ENCODE measurements at places on chromosomes 6 and 20. TPM values are rescaled to one million over a fixed set of nuclear protein-coding genes. Genes with fewer than 3 reads are reported as not detected.

The TRIM31 gene
- 1.2 TPM for polyA plus RNA-seq

GRCh38 chr6:116393430-116393829 lies 22.7 kb downstream of the DSE start:
- H3K36me3 ChIP-seq: no peaks in the 10 kb centered on the region
- DNase-seq: no peak
- no peaks in the 10 kb centered on the region for H3K27me3 ChIP-seq
- no peak overlapping the region for H3K4me3 ChIP-seq
- peak overlapping the region; percentile 54 for H3K27ac ChIP-seq

DNA sequence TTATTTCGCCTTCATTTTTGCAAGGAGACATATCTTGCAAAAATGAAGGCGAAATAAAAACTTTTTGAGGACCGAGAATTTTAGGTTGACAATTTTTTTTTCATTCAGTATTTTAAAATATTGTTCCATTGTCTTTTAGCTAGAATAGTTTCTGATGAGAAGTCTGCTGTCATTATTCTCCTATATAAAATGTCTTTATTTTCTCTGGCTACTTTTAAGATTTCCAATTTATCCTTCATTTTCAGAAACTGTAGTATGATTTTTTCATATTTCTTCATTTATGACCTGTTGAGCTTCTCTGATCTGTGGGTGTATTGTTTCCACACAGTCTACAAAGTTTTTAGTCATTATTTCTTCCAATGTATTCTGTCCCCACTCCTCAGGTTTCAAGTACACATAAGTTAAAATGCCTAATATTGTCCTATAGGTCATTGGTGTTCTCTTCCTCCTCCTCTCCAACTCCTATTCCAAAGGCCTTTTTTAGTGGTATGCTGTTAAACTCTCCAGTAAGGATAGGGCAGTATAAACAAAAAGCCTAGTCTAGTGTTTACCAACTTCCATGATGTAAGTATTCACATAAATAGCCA lies 15.7 kb downstream of the AHI1 start:
- H3K27ac ChIP-seq: no peak overlapping the region
- H3K27me3 ChIP-seq: no peaks in the 10 kb centered on the region
- peaks cover 83% of the 10 kb centered on the region for H3K36me3 ChIP-seq
- DNase-seq: no peak
- no peaks in the 10 kb centered on the region for H3K4me1 ChIP-seq

DNA sequence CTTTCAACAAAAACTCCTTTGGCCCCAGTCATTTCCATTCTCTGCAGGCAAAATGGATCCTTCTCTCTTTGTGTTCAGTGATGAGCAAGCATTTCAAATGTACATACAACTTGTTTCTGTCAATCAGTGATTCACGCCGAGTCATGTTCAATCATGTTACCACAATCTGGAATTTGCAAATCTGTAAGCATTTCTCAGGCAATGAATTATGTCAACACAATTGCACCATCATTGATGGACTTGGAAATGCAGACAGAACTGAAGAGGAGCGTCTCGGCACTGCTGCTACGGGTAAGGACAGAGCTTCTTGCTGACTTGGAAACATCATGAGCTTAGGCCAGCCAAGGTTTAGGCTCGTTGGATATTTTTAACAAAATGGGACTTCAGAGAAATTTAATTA lies 132.8 kb upstream of the AGPAT4 start:
- no peaks in the 10 kb centered on the region for H3K4me1 ChIP-seq
- H3K36me3 ChIP-seq: no peaks in the 10 kb centered on the region
- H3K27me3 ChIP-seq: no peaks in the 10 kb centered on the region
- no peak overlapping the region for H3K27ac ChIP-seq
- no peak overlapping the region for H3K4me3 ChIP-seq

DNA sequence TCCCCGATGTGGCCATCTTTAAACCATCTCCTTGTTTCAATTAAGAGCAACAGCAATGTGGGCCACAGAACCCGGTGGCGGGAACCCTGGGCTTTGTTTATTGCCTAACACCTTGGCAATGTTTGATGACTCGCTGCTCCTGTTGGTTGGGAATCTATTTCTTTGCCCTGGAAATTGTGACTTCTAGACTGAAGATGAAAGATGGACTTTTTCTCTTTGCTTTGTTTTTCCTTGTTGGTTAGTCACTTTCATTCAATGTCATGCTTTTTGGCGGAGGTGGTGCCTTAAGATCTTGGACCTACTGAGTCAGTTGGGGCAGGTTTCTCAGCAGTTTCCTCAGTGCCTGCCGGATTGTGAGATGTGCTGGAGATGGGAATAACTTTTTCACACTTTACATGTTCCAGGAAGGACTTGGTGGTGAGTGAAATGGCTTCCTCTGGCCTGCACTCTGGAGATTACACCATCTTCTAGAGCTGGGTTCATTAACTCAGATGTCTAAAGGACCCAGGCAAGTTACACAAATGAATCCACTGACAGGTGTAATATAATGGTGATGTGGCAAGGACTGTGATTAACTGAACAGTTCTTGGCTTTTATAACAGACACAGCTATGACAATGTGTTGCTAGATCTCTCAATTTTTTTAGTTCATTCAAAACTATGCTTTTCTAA lies 56.3 kb downstream of the TSHZ2 start:
- H3K36me3 ChIP-seq: no peaks in the 10 kb centered on the region
- H3K27me3 ChIP-seq: no peaks in the 10 kb centered on the region
- no peak overlapping the region for H3K4me3 ChIP-seq

GRCh38 chr6:120951258-120951657 lies 383.0 kb downstream of the TBC1D32 start:
- H3K4me1 ChIP-seq: no peaks in the 10 kb centered on the region
- H3K27me3 ChIP-seq: no peaks in the 10 kb centered on the region
- H3K27ac ChIP-seq: no peak overlapping the region
- H3K4me3 ChIP-seq: no peak overlapping the region
- no peak for DNase-seq

DNA sequence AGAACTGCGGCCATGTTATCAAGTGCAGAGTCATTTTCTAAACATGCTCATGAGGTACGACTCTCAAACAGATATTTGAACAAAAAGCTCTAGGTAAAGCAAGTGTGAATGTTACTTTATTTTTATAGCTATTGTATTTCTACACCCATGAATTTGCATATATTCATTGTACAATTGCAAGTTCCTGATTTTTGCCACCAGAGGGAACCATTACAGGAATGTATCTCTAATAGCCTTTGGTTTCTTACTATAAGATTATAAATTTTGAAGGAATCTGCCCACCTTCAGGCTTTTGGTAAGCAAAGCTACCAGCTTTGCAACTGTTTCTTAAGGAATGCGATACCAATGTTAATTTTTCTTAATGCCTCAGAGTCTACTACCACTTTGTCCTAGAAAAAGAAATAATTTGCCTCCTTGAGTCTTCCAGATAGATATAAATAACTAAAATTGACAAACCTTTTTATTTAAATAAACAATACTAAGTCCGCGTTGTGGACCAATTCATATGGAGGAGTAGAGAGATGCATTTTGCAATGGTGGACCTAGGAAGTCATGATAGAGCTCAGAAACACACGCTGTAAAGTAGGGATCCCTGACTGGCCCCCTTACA lies 125.4 kb upstream of the SAMD5 start:
- H3K27me3 ChIP-seq: no peaks in the 10 kb centered on the region
- no peak overlapping the region for H3K27ac ChIP-seq
- no peaks in the 10 kb centered on the region for H3K4me1 ChIP-seq
- H3K4me3 ChIP-seq: no peak overlapping the region
- no peak for DNase-seq

DNA sequence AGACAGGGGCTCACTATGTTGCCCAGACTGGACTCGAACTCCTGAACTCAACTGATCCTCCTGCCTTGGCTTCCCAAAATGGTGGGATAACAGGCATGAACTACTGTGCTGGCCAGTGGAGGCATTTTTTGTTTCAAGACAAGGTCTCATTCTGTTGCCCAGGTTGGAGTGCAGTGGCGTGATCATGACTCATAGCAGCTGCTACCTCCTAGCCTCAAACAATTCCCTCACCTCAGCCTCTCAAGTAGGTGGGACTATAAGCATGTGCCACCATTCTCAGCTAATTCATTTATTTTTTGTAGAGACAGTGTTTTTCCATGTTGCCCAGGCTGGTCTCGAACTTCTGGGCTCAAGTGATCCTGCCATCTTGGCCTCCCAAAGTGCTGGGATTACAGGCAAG lies 17.2 kb downstream of the ENPP3 start:
- no peaks in the 10 kb centered on the region for H3K36me3 ChIP-seq
- H3K4me3 ChIP-seq: no peak overlapping the region
- no peak overlapping the region for H3K27ac ChIP-seq
- no peak for DNase-seq

The ABHD16B gene
- not detected for polyA plus RNA-seq

The DNAAF9 gene
- 4.1 TPM for polyA plus RNA-seq

GRCh38 chr6:139173172-139173571 lies 38.3 kb downstream of the HECA start:
- H3K4me3 ChIP-seq: no peak overlapping the region
- no peaks in the 10 kb centered on the region for H3K27me3 ChIP-seq
- peaks cover 41% of the 10 kb centered on the region for H3K36me3 ChIP-seq
- DNase-seq: no peak
- H3K4me1 ChIP-seq: no peaks in the 10 kb centered on the region

The ADGRF1 gene
- polyA plus RNA-seq: 2.0 TPM

DNA sequence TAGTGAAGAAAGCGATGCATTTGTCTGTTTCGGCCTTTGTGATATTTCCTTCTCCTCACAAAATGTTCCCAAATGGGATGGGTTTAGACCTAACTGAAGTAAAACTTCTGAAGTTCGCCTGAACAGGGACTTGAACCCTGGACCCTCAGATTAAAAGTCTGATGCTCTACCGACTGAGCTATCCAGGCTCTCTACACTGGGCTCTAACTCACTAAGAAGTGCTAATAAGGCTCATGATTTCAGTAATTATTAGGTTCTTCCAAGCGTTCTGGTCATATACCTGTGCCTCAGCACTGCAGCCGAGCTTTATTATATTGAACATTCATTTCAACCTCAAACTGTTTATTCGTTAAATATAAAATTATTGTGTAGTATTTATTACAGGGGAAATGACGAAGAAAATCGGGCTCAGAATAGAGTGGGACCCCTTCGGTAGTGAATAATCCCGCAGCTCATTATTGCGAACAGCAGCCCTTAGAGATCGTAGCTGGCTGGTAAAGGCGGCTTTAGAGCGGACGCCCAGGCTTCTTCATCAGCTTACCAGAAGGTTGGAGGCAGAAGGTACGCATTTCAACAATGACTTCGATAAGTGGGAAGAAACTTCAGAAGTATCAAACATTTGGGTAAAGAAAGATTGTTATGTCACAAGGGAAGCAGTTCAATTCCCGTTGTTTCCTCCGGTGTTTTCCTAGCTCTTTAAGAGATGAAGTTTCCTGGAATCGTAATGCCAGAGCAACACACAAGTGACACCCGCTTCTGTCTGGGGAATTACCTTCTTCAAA lies 119.0 kb upstream of the ZNF184 start:
- DNase-seq: no peak
- peaks cover 88% of the 10 kb centered on the region for H3K27me3 ChIP-seq
- H3K4me1 ChIP-seq: no peaks in the 10 kb centered on the region
- no peak overlapping the region for H3K4me3 ChIP-seq

DNA sequence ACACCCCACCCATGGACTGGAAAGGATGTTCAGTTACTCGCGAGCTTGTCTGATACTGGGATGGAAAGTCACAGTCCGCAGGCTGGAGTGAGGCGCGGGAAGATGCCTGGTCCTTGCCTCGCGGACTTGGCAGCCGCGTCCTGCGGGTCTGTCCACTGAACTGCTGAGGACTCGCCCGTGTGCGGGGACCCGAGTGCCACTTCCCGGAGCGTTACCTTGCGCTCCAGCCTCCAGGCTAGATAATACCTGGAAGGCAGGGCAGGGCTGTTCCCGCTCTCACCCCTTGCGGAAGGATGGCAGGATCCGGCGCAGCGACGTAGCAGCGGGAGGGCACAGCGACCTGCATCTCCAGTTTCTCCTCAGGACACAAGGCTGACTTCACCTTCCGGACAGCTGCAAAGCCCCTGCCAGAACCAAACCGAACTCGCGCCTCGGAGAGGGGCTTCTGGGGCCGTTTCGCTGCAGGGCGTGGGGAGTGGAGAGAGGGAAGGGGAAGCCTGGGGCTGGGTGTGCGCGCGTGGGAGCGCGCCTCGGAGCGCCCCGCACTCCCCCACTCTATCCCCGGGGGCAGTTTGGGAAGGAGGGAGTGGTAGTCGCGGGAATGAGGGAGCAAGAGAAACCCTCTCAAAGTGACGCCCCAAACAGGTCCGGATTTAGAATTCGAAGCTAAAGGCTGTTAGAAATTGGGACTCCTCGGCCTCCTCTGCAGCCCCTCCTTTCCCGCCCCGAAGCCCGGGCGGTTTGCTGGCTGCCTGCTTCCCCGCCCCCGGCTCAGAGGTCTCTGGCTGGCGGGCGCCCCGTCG lies at the start of gene KCNQ5:
Gene KCNQ5 (plus strand): TSS at position 774 of the 803 bp plus-strand sequence.
- H3K27me3 ChIP-seq: no peaks in the 10 kb centered on the region
- peak within 1 kb of the TSS; percentile 58 for H3K4me3 ChIP-seq
- peaks cover 40% of the 10 kb centered on the region for H3K4me1 ChIP-seq
- H3K36me3 ChIP-seq: no peaks in the 10 kb centered on the region
- no peak for DNase-seq
- H3K27ac ChIP-seq: no peak within 1 kb of the TSS

DNA sequence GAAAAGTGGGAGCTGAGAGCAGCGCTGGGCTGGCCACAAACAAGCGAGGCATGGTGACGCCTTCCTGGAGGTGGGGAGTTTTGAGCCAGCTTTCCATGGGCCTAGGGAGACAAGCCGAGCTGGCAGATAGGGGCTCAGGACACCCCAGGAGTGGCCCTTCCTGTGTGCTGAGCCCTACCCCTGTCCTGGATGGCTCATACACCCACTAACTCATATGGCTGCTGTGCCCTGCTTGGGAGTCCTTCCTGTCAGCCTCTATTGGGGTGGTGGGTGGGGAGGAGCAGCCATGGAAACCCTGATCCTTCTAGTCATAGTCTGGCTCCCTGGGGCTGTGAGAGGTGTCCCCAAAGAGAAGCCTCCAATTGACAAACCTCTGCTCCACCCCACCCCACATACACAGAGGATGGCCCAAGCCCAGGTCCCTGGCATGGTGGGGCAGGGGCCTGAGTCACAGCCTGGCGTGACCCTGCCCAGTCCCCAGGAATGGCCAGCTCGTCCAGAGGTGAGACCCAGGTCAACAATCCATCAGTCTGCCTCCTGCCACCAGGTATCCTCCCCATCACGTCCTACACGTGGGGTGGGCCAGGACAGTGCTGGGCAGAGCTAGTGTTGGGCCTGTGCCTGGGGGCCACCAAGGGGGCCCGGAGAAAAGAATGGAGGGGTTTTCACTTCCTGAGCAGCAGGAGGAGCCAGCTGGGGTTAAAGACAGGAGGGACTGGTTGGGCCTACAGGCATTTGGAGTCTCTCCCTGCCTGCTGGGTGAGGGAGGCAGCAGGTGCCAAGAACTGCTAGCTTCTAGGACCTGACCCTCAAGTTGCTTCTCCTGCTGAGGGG lies 52.2 kb downstream of the MRPL14 start:
- peaks cover 27% of the 10 kb centered on the region for H3K27me3 ChIP-seq
- H3K4me3 ChIP-seq: no peak overlapping the region
- H3K27ac ChIP-seq: no peak overlapping the region
- H3K36me3 ChIP-seq: no peaks in the 10 kb centered on the region

Data from stomach (tissue), 19 donors.